Head of caudate nucleus (tissue), 42 donors: ENCODE measurements at places on chromosomes 11 and 22.

DNA sequence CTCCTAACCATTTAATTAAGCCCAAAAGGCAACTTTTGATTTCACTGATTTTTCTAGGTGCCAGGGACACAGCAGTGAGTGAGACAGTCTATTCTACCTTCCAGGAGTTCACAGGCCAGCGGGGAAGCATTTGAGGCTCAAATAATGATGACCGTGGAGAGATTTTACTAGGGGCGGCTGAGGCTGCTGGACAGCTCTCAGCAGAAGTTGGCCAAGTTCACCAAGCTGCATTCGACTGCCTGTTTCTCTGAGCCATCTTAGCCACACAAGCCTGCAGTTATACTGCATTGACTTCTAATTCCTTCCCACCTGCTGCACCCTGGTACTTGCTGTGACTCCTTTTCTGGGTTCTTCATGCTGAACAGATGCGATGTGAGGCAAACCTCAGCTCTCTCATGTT lies 168.9 kb upstream of the TBCEL start:
- no peak for DNase-seq

DNA sequence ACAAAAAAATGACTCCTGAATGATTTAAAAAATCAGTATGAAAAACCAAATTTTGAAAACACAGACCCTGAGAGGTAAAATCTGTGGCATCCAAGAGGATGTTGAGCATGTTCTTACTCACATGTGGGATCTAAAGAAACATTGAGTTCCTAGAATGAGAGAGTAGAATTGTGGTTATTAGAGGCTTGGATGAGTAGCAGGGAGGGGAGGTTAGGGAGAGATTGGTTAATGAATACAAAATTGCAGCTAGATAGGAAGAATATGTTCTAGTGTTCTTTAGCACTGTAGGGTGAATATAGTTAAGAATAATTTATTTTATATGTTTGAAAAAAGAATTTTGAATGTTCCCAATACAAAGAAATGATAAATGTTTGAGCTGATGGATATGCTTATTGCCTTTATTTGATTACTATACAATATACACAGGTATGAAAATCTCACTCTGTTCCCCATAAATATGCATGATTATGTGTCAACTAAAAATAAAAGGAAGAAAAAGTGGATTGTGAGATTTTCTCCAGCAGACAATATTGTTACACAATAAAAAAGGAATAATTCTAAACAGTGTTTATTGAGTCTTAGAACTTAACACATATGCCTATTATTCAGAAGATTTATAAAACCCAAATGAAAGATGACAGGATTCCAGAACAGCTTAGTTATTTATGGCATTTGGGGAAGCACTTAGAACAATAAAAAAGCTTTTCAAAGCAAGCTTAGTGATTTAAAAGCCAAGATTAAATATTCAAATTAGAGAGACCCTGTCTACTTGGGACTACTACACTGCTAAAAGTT lies 28.7 kb downstream of the MS4A2 start:
- DNase-seq: no peak

GRCh38 chr11:116791002-116791812 lies 472 bp downstream of the APOA5 start:
- DNase-seq: peak; percentile 89

DNA sequence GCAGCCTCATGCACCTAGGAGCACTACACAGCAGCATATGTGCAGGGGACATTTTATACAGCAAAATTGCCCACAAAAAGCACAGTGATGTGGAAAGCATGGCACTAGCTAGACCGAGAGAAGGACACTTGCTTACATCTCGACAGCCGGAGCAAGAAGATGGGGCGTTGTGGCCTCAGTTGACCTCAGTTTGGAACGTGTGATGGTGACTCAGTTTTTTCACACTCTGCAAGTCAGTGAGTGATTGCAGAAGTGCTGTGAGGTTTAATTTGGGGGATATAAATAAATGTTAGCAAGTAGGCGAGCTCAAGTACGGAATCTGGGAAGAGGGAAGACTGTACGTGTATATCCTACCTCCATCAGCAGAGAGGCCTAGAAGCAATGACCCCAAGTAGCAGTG lies 23.3 kb downstream of the LRP5 start:
- peak; percentile 49 for DNase-seq

- peak; percentile 57 for DNase-seq
These were observed 74.5 kb upstream of the LMO1 start for GRCh38 chr11:8338138-8338537.

DNA sequence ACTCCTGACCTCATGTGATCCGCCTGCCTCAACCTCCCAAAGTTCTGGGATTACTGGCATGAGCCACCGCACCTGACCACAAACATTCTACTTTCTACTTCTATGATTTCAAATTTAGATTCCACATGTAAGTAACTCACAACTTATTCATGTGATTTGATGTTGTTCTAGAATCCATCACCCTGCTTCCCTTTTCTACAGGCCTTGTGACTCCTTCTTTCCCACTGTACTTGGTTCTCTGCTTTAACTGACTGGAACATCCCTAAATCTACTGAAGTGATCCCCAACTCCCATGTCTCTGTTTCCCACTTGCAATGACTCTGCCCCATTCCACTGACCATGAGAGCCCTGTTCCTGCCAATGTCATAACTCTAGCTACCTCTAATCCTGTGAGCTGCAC lies 25.7 kb upstream of the MRPL17 start:
- DNase-seq: no peak

DNA sequence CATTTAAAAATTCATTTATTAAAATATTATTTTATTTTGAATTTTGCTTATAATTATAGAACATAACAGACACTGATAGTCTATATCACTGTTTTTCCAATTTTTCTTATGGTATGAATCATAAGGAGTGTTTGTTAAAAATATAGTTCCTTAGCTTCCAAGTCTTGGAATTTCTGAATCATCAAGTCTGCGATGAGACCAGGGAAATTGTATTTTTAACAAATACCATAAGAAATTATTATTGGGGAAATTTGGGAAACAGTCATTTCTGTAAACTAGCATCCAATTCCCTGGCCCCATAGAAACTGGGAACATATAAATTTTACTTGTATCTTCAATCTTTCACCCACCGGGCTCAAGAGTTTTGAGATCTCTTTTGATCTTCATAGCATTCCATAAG lies 38.0 kb upstream of the PICALM start:
- no peak for DNase-seq

DNA sequence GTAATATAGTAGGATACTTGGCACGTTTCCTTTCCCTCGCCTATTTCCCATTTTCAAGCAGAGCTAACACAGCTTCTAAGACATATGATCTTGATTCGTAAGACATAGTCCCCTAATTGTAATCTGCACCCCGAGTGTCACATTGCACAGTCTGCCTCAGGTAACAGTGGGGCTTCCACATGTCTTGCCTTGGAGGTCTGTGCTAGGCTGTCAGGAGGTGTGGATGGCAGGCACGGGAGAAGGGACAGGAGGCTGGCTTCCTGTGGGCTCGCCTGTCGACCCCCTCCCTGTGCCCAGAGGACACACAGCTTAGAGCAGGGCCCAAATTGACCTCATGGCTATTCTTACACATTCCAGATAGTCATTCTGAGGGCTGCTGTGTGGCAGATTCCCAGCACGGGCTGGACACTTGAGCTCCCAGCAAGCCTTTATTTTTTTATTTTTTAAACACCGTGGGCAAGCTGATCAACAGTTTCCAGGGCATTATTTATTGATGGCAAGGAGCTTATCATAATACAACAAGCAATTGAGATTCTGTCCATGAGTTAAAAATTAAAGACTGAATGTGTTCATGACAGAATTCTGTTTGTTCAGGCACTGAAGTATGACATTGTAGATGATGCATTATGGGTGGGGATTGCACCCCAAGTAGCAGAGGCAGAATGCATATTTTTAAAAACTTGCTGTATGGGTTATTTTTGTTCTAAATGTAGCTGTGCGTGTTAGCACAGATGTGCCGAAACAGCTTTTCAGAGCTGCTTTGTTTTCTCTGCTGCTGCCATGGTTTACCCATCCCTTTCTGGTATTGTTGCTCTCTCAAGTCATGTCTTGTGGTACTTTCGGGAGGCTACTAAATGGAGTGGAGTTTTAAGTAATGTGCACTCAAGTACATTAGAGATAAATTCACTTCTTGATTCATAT lies 113.0 kb downstream of the ATXN10 start:
- DNase-seq: no peak

DNA sequence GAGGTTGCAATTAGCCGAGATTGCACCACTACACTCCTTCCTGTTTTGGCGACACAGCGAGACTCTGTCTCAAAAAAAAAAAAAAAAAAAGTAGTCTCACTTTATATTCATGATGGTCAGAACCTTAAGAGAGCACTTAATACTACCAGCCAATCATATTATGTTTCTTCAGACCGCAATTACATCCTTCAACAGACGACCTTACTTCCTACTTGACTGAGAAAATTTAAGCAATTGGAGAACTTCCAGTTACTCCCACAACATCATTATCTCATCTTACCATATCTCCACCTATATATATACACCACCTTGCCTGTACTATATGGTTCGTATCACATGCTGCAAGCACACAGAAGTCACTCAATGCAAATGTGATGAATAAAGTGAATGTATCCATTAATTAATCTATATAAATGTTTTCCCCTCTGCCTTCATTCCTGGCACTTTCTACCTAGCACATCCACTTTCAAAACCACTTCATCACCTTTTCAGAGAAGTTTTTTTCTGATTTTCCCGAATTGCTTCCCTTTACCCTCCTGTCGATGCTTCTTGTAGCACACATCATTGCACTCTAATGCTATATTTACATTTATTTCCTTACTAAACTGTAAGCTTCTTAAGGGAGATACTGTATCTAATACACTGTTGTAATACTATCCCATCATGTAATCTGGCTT lies 13.8 kb downstream of the ATP5MG start:
- DNase-seq: no peak

- no peak for DNase-seq
These were observed 1.9 kb downstream of the MMP7 start for GRCh38 chr11:102528618-102529017.

DNA sequence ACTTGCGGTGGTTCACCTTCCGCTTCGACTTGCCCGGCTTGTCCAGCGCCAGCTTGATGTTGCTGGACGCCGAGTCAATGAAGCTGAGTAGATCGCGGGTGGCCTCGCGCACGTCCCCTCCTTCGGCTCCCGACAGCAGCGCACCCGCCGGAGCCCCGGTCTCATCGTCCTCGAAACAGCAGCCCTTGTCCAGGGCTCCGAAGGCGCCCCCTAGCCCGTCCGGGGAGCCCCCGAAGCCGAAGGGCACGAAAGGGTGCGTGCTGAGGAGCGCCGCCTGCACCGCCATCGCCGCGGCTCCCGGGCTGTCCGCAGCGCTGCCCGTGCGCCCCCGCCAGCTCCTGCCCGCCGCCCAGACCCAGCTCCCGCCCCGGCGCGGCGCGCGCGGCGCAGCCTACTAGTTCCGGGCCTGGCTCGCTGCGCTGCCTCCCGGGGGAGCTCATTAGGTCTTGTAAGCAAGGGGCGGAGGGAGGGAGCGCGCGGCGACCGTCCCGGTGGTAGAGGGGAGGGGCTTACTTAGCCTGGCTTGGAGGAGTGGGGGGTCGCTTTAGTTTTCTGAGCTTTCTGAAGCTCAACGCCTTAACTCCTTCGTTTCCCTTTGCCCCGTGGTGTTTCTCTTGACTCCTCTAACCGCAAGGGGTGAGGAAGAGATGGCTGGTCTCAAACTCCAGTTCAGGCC lies at the start of gene FAM181B:
Gene FAM181B (minus strand): TSS at position 421 of the 676 bp plus-strand sequence. CDS start 135 bp downstream, at position 286.
- peak; percentile 86 for DNase-seq

GRCh38 chr11:46160100-46160499 lies 38.8 kb upstream of the PHF21A start:
- DNase-seq: no peak

DNA sequence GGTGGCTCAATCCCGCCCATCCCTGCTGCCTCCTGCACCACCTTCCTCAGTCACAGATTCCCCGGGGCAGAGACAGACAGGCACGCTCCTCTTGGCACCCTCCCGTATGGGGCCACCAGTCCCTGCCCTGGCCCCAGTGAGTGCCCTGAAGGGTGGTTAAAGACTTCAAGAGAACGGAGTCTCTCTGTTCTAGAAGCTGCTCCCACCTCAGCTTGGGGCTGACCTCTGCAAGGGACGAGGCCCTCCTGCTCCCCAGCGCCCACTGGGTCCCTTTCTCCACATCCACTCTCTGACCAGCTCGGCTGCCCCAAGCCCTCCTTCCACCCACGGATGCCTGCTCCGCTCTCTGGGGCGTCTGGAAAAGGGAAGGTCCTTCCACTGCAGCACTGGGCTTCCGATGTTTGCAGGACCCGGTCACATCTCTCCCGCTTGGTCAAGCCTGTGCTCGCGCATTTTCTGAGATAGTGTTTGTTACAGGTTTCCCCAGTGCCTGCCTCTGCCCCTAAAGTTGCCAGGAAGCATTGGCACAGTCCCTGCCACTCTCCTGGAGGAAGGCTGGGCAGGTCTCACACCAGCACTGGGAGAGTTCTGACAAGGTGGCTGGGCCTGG lies 1487.9 kb downstream of the TBC1D22A start:
- DNase-seq: no peak

GRCh38 chr22:45208993-45209838 lies 31.5 kb downstream of the KIAA0930 start:
- peak; percentile 81 for DNase-seq

- no peak for DNase-seq
These were observed 45.7 kb upstream of the DEFB108B start for GRCh38 chr11:71787098-71787823.
